ENCODE measurements at places on chromosomes 12 and 14.

DNA sequence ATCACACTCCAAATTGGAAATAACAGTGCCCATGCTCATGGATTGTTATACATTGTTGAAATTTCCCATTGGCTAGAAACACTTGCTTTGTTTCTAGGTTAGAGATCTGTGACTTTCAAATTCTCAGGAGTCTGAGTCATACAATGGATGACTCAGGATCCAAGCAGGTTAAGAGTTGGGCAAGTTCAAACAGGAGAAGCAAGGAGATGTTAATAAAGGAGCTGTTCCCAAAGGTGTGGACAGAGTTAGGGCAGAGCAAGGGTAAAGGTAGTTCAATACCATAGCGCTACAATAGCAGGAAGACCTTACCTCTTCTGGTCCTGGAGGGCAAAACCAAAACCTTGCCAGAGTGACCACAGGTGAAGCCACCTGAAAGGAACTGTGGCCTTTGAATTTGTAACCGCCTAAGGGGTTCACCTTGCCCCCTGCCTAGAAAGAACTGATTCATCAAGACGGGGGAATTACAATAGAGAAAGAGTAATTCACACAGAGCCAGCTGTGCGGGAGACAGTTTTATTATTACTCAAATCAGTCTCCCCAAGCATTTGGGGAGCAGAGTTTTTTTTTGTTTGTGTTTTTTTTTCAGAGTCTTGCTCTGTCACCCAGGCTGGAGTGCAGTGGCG, 4.2 kb upstream of the AMN1 start:
- DNase-seq, result peak; percentile 82

GRCh38 chr12:132661972-132662371, 25.2 kb downstream of the POLE start:
- no peak for DNase-seq

DNA sequence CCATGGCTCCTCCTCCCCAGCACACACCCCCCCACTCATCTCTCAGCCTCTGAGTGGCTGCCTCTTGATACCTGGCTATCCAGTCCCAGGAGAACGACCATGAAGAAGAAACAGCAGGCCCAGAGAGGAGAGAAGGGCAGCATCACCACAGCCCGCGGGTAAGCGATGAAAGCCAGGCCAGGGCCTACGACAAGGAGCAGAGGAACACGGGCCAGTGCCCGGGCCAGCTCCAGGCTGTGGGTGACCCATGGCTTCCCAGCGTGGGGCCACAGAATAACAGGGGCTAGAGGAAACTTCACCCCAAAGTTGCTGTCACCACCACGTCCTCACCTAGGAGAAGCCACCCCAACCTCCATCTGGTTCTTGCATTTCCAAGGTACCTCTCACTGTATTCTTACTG, 10.4 kb upstream of the SLC6A12 start:
- DNase-seq, result no peak

DNA sequence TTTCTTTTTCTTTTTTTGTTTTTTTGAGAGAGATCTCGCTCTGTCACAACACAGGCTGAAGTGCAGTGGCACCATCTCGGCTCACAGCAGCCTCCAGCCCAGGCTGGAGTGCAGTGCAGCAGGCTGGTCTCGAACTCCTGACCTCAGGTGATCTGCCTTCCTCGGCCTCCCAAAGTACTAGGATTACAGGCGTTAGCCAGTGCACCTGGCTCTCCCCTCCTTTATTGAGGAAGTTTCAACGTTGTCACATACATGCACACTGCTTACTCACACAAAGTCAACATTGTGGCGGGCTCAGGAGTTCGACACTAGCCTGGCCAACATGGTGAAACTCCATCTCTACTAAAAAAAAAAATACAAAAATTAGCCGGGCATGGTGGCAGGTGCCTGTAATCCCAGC, 32.0 kb downstream of the EAPP start:
- DNase-seq, result no peak

DNA sequence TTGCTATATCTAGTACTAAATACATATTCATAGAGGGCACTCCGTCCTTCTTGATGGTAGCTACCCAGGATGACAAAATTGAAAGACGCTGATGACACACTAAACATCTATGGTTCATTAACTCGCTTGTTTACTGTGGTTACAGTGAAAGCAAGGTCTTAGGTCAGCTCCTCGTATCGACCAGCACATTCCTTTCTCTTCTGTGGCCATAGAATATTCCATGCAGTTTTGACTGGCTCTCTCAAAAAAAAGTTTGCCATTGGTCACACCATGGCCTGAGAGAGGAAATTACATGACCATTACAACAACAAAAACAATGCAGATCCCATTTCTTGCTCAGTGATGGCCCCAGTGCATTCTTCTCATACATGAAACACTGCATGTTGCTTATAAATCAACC, 411.4 kb upstream of the SOX5 start:
- DNase-seq, result no peak

- no peak for DNase-seq
Measured at GRCh38 chr12:62136496-62136895, 123.7 kb upstream of the USP15 start.

DNA sequence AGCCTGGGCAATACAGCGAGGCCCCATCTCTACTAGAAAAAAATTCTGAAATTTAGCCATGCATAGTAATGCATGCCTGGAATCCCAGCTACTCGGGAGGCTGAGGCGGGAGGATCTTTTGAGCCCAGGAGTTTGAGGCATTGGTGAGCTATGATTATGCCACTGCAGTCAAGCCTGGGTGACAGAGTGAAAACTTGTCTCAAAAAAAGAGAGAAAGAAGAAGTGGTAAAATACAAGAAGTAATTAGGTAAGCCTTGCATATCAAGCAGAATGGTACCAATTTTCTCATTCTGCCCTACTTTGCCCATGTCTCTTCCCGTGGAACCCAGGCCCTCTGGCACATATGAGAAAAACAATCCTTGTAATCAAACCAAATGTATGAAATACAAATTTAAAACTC, 70.7 kb downstream of the SUSD6 start:
- no peak for DNase-seq

GRCh38 chr12:68798882-68799234, 9.1 kb upstream of the MDM2 start:
- DNase-seq, result no peak

GRCh38 chr12:123943816-123944215, 28.8 kb downstream of the CCDC92 start:
- no peak for DNase-seq

DNA sequence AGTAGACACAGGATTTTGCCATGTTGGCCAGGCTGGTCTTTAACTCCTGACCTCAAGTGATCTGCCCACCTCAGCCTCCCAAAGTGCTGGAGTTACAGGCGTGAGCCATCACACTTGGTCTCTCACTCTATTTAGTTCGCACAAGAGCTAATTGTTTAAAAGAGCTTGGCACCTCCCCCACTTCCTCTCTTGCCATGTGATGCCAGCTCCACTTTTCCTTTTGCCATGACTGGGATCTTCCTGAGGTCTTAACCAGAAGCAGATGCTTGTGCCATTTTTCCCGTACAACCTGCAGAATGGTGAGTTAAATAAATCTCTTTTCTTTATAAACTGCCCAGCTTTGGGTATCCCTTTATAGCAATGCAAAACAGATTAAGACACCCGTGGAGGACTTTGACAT, 200.1 kb upstream of the FRMD6 start:
- DNase-seq, result no peak
